ENCODE measurements at places on chromosomes 4 and X.

- DNase-seq, result no peak
Observed at GRCh38 chr4:145939441-145939750, 773 bp upstream of the ZNF827 start.

- no peak for DNase-seq
Observed at GRCh38 chrX:94401426-94401825, 727.4 kb downstream of the FAM133A start.

GRCh38 chr4:86089781-86090323 is 270.0 kb downstream of the MAPK10 start:
- DNase-seq, result no peak

DNA sequence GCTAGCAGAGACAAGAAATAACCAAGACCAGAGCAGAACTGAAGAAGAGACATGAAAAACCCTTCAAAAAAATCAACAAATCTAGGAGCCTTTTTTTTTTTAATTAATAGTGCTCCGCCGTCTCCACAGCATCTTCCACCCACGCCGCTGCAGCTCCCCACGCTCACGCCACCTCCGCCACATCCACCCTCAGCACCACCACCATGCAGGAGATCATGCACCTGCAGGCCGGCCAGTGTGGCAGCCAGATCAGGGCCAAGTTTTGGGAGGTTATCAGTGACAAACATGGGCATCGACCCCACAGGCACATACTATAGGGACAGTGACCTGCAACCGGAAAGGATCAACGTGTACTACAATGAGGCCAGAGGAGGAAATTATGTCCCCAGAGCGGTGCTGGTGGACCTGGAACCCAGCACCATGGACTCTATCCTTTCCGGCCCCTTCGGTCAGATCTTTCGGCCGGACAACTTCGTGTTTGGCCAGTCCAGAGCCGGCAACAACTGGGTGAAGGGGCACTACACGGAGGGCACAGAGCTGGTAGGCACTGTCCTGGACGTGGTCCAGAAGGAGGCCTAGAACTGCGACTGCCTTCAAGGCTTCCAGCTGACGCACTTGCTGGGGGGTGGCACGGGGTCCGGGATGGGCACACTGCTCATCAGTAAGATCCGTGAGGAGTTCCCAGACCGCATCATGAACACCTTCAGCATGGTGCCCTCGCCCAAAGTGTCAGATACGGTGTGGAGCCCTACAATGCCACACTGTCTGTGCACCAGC is 171.2 kb downstream of the THOC2 start:
- no peak for DNase-seq

DNA sequence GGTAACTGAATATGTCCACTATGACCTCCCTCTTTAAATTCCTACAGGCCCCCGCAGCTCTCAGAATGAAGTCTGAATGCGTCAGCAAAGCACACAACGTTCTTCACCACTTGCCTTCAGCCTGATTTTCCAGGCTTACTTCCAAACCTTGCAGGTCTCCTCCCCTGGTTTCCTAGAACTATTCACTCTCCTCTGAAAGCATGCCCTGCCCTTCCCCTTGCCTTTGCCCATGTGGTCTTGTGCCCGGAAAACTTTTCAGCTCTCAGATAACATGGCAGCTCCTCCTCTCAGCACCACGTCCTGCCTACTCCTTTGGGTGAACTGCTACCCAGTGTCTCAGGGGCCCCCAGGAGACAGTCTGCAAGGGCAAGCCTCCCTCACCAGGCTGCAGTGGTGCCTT is 268.5 kb upstream of the LDB2 start:
- no peak for DNase-seq

DNA sequence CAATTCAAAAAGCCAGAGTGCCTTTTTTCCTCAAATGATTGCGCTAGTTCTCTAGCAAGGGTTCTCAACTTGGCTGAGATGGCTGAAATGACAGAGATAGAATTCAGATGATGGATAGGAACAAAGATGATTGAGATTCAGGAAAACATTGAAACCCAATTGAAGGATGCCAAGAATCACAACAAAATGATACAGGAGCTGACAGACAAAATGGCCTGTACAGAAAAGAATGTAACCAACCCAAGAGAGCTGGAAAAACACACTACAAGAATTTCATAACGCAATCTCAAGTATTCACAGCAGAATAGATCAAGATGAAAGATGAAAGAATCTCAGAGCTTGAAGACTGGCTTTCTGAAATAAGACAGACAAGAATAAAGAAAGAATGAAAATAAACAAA is 51.7 kb upstream of the MMAA start:
- no peak for DNase-seq

DNA sequence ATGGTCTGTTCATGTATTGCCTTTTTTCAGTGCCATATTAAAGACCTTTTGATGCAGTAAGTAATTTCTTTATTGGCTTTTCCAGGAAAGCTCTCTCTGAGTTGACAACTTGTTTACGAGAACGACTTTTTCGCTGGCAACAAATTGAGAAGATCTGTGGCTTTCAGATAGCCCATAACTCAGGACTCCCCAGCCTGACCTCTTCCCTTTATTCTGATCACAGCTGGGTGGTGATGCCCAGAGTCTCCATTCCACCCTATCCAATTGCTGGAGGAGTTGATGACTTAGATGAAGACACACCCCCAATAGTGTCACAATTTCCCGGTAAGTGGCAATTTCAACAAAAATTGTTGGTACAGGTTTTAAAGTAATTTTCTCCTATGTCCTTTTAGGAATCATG is 148.0 kb downstream of the STIM2 start:
- DNase-seq, result no peak

GRCh38 chrX:130497531-130497930 is 95.7 kb downstream of the RBMX2 start:
- no peak for DNase-seq

- DNase-seq, result no peak
Observed at GRCh38 chr4:5504486-5504885, 203.9 kb downstream of the EVC2 start.

DNA sequence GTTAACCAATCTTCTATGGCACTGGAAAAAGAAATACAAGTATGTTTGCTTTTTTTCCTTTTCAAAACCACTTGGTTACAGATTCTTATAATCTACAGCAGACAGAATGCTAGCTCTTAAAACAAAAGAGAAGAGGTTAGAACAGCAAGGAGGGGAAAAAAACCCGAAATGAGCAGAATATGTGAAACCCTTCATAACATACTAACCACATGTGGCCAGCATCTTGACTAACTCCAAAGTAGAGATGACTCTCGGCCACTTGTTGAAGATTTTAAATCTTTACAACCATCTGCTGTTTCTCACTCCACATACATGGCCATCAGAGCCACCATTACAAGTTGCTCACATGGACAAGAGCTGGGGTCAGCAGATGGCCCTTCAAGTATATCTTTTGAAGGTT is 100.3 kb downstream of the PAPSS1 start:
- DNase-seq, result no peak

DNA sequence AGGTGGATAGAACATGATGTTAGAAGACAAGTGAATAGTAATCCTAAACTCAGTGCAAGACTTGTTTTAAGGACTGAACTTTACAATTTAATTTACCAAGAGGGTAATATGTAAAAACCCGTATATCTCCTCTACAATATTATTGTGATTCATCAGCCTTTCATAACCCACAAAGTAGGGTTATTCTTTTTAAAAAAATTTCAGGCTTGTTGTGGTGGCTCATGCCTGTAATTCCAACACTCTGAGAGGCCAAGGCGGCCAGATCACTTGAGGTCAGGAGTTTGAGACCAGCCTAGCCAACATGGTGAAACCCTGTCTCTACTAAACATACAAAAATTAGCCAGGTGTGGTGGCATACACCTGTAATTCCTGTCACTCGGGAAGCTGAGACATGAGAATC is 7.2 kb downstream of the IBSP start:
- DNase-seq, result no peak

DNA sequence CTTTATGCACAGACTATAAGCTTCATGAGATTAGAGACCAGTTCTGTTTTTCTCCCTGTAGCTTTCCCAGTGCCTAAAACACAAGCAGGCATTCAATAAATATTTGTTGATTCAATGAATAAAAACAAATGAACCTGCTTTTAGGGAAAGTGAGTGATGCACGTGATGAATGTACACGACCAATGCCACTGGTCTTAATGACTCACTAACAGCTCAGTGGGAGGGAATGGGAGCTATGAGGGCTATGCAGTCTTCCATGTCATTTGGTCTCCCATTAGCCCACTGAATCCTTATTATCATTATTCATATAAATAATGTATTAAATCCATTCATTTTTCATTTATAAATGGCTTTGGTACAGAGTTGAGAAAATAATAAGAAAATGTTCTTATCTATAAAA is 247.4 kb downstream of the FBXO8 start:
- DNase-seq, result no peak

GRCh38 chr4:70666369-70666768 is at the start of gene JCHAIN:
Gene JCHAIN (minus strand): TSS chr4:70666508. CDS start chr4:70666490, 18 bp downstream.
- no peak for DNase-seq

DNA sequence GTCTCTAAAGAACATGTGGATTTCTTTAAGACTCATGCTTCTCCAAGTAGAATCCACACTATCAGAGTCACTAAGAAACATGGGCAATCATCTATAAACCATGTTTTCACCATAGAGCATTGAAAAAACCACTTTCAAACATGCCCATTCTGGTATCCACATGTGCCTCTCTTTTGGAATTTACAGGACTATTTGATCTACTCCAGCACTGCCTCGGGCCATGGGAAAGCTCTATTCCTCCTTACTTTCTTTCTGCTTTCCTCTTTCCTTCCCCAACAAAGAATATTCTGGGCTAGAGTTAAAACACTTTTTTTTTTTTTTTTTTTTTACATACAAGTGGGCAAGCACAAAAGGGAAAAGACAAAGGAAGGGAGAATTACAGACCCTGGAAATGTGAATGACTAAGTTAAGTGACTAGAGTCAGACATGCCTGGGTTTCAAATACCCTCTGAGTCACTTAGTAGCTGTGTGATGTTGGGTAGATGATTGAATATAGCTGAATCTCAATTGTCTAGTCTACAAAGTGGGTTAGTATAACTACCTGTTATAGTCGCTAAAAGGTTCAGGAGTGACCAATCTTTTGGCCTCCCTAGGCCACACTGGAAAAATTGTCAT is 847.7 kb upstream of the INTU start:
- DNase-seq, result no peak

GRCh38 chrX:38768079-38768478 is 33.2 kb upstream of the MID1IP1 start:
- no peak for DNase-seq

- no peak for DNase-seq
Observed at GRCh38 chr4:101599620-101600019, 190.9 kb upstream of the BANK1 start.

GRCh38 chr4:129092631-129093190 is 628 bp downstream of the SCLT1 start:
- DNase-seq, result no peak

- DNase-seq, result no peak
Observed at GRCh38 chr4:94588896-94589693, 137.4 kb downstream of the PDLIM5 start.

DNA sequence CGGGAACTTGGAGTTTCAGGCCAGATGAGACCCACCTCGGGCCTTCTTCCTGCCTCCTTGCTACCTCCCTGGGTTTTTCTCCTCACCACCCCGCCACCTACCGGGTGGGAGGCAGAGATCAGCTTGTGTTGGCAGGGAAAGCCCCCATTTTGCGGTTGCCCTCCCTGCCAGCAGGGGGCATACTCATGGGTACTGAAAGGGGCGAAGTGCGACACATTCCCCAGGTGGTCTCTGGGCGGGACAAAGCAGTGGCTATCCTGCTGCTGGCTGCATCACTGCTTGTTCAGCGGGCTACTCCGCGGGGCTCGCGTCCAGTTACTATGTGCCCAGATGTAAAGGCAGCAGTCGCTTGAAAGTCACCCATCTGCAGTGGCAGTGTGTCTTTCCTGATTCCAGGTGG is 330.3 kb downstream of the PDHA2 start:
- peak; percentile 57 for DNase-seq

- peak; percentile 83 for DNase-seq
Observed at GRCh38 chrX:40104985-40105834, 7.5 kb upstream of the BCOR start.

GRCh38 chr4:182255441-182256190 is 12.4 kb downstream of the TENM3 start:
- peak; percentile 57 for DNase-seq

DNA sequence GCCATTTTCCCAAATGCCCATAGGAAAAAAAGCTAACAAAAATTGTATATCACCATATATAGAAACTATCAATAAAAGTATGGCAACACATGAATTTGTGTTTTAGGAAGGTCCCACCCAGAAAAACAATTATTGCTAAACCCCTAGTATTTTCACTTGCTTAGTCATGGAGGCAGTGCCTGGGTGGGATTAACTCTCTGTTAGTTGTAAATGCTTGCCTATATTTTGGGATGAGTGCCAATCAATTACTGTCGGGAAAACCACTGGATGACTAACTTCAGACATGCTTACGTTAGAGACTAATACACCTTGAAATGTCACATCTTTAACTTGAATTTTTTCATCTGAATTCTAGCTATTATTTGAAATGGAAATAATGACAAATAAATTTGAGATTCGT is 33.9 kb downstream of the TMPRSS11A start:
- DNase-seq, result no peak

DNA sequence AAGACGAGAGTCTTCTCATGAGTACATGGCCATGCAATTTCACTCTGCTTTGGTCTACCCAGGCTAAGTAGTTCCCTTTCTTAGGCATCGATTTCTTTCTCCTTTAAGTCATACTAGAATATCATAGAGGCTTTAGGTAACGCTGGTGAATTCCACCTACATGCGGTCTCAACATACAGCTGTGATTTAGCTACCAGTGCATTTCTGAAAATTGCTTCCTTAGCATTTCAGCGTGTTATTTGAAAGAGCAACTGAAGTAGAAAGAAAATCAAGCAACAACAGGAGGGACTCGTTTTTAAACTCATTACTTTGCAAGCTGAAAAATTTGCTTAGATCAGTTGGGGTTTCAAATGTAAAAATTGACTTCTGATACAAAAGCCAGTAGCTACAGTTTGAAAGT is 48.1 kb upstream of the RASGEF1B start:
- no peak for DNase-seq

DNA sequence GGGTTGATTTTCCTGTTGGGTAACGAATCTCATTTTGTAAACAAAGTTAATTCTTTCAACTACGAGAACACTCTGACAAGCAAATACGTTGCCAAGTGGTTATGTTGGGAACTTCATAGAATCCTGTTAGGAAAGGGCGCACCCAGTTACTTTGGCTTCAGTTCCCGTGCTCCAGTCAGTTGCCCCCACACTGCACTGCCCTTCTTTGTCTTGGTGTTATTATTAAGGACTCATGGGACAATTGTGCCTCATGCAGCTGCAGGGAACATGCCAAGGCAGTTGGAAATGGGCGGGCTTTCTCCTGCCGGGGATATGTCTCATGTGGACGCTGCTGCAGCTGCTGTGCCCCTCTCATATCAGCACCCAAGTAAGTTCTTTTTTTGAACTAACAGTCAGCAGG is 28.9 kb downstream of the OFD1 start:
- DNase-seq, result no peak

GRCh38 chrX:133415276-133416105 is at the start of gene GPC4:
Gene GPC4 (minus strand): TSS chrX:133415489. CDS start chrX:133414965, 524 bp downstream.
- peak; percentile 90 for DNase-seq

GRCh38 chrX:48046846-48047245 is 24.6 kb downstream of the ZNF630 start:
- DNase-seq, result no peak
